ENCODE measurements at places on chromosomes 11 and 22. TPM values are rescaled to one million over a fixed set of nuclear protein-coding genes. Genes with fewer than 3 reads are reported as not detected.

Gene UCP3
- total RNA-seq, result 0.47 TPM

Gene CRYBB3
- total RNA-seq, result not detected

Gene FAM181B
- total RNA-seq, result not detected

Gene BTG4
- not detected for total RNA-seq

Gene ELF5
- total RNA-seq, result not detected

Data from pericardium fibroblast (primary cell).